ENCODE measurements at places on chromosomes 5 and 9.

DNA sequence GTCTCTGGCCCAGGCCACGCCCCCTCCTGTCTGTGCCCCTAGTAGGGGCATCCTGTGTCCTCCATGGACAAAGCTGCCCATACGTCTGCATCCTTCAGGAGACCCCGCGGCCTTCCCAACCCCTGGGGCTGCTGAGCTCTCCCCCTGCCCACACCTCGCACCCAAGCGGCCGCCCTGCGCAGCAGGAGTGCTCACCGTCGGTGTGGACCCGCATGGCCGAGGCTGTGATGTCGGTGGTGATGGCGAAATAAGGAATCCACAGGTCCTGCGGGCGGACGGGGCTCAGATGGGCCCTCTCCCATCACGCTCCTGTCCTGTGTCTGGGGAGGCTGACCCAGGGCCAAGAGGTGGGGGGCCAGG, 4.8 kb upstream of the NSMF start:
- DNase-seq, result no peak

GRCh38 chr5:172395483-172395882, 58.8 kb downstream of the SH3PXD2B start:
- DNase-seq, result no peak

- DNase-seq, result no peak
Observed at GRCh38 chr9:132135456-132135855, 26.4 kb upstream of the NTNG2 start.

DNA sequence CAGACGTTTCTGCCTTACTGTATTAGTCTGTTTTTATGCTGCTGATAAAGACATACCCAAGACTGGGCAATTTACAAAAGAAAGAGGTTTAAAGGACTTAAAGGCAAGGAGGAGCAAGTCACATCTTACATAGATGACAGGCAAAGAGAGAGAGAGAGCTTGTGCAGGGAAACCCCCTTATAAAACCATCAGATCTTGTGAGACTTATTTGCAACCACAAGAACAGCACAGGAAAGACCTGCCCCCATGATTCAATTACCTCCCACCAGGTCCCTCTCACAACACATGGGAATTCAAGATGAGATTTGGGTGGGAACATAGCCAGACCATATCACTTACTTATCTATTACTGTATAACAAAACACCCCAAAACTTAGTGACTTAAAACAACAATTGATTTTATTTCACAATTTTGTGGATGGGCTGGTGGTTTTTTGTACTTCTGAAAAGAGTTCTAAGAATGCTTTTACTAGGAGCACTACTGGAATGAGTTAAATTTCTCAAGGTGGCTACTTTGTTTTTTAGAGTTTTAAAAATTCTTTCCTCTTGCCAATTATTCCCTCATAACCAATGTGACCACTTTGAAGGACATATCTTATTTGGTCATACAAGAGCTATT, 10.3 kb downstream of the RUSC2 start:
- no peak for DNase-seq

GRCh38 chr5:116935561-116936162, 361.0 kb upstream of the SEMA6A start:
- DNase-seq, result no peak

- no peak for DNase-seq
Observed at GRCh38 chr9:38208206-38208901, 139.3 kb upstream of the SHB start.

- no peak for DNase-seq
Observed at GRCh38 chr5:154538492-154538891, 60.5 kb upstream of the HAND1 start.

DNA sequence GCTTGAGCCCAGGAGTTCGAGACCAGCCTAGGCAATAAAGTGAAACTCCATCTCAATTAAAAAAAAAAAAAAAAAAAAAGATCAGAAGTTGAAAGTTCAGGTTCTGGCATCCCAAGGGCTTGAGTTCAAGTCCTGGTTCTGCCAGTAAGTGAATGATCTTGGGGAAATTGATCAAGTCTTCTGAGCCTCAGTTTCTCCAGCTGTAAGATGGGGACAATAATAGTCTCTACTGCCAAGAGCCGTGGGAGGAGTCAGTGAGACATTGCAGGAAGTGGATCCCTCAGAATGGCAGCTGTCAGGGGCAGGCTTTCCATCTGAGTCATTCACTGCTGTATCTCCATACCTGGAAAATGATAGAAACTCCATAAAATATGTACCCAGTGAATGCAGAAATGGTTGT, 37.8 kb upstream of the FUBP3 start:
- DNase-seq, result no peak

DNA sequence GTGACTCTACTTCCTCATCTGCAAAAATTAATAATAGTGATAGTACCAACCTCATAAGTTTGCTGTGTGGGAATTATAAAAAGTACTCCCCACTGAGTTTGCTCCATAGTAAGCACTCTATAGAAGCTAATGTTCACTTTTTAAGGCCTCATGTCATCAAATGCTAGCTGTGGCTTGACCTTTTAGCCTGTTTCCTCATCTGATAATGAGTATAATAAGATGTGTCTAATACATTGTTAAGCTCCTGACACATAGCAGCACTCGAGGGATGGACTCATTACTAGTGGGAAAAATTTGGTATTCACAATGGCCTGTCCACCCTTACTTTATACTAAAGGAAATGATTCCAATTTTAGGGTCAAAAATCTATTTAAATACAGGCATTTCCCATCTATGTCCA, 26.1 kb upstream of the CAST start:
- DNase-seq, result no peak

DNA sequence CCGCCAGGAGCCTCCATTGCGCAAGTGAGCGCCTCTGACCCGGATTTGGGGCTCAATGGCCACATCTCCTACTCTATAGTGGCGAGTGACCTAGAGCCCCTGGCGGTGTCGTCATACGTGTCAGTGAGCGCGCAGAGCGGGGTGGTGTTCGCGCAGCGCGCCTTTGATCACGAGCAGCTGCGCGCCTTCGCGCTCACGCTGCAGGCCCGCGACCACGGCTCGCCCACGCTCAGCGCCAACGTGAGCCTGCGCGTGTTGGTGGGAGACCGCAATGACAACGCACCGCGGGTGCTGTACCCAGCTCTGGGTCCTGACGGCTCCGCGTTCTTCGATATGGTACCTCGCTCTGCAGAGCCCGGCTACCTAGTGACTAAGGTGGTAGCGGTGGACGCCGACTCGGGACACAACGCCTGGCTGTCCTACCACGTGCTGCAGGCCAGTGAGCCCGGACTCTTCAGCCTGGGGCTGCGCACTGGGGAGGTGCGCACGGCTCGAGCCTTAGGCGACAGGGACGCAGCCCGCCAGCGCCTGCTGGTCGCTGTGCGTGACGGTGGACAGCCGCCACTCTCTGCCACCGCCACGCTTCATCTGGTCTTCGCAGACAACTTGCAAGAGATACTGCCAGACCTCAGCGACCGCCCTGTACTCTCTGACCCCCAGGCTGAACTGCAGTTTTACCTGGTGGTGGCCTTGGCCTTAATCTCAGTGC, 1.9 kb downstream of the PCDHGB6 start:
- no peak for DNase-seq

- DNase-seq, result no peak
Observed at GRCh38 chr9:38007016-38007415, 62.0 kb downstream of the SHB start.

- DNase-seq, result peak; percentile 32
Observed at GRCh38 chr9:88387552-88388202, 567 bp upstream of the SPIN1 start.

GRCh38 chr9:116817762-116818161, 130.7 kb downstream of the TRIM32 start:
- no peak for DNase-seq

DNA sequence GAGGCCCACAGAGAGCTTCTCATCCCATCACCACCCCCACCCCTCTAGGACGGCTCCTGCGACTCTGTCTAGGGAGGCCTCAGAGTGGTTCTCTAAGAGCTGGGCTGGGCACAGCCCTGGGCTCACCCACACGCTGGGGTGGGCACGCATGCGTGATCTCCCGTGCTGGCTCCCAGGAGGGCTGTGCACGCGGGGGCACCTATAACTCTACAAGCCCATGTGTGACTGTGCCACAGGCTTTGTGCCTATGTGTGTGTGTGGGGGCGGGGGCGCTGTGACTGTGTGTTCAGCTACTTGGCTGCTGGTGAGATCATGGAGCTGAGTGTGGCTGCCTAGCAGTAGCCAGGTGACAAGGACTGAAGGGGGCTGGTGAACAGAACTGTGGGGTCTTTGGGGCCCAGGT, 32.2 kb downstream of the NDUFA8 start:
- no peak for DNase-seq

DNA sequence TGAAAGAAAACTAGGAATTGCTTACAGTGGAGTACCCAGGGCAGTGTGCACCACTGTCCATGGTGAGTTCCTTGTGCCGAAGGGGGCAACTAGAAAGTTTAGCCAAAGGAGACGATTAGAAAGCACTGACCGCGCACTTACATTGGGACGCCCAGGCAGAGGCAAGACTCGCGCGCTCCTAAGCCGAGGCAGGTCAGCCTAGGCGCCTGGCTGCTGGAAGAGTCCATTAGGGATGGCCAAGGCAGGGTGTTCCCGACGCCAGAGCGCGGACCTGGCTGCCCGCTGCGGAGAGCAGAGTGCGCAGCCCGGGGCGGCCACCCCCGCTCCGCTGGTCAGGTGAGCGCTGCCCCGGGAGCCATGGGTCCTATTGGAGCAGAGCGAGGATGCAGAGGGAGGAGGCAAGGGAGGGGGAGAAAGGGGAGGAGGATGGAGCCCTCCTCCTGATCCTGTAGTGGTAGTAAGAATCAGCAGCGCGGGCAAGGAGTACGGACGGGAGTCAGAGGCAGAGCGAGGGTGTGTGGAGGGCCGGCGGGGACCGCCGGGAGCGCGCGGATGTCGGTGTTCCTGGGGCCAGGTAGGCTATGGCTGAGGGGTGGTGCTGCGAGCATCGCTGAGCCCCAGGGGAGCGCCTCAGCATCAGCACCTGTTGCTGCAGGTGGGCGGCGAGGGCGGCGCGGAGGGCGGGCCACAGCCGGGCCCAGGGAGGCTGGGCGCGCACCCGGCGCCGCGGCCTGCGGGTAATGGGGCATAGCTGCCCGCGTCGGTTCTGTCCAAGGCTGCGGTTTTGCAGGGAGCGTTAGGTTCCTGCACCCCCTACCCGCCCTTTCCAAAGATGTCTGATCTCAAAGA, at the start of gene ADGRV1:
Gene ADGRV1, plus strand, starts transcription at position 454 of the 849 bp plus-strand sequence. Its CDS starts 99 bp downstream, at position 553.
- DNase-seq, result no peak

GRCh38 chr9:296411-296810, 81.7 kb downstream of the DOCK8 start:
- no peak for DNase-seq

GRCh38 chr5:36928947-36929346, 52.4 kb downstream of the NIPBL start:
- no peak for DNase-seq

GRCh38 chr5:19498852-19499251, 489.1 kb downstream of the CDH18 start:
- no peak for DNase-seq

DNA sequence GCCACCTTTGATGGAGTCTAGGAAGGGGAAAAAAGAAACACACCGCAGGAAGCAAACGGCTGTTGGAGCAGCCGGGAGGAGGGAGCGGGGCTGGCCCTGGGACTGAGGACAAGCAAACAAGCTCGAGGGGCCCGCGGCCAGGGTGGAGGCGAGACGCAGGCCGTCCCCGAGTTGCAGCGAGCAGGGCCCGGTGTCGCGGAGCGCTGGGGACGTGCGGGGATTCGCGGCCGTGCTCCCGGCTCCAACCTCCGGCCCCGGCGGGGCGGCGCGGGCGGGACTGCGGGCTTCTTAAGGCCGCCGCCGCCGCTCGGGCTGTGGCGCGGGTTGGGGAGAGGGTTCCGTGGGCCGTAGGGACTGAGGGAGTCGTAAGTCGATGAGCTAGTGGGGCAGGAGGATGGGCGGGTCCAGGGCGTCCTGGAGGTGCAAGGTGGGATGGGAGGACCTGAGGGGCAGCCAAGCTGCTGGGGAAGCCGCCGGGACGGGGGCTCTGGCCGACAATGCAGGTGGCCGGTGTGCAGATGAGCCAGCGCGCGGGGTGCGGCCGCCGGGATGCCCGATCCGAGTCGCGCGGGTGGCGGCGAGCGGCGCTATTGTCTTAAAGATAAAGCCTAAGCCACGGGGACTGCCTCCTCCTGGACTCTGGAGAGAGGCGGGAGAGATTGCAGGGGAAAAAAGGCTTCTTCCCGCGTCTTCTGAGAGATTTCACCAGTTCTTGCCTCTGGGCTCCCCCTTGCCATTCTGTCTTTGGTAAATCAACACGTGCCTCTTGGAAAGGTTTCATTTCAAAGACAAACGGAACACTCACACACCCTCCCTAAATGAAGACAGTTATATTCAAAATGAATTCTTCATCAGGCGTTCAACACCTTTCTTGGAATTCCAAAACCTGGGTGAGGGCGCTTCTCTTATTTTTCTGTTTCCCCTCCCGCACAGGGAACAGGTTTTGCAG, 1.6 kb upstream of the HAPLN1 start:
- no peak for DNase-seq

GRCh38 chr5:33690374-33691135, 201.2 kb downstream of the ADAMTS12 start:
- DNase-seq, result no peak

- DNase-seq, result no peak
Observed at GRCh38 chr5:34886392-34887119, 28.7 kb downstream of the RAD1 start.

GRCh38 chr5:378301-378891, 56.9 kb downstream of the AHRR start:
- no peak for DNase-seq

DNA sequence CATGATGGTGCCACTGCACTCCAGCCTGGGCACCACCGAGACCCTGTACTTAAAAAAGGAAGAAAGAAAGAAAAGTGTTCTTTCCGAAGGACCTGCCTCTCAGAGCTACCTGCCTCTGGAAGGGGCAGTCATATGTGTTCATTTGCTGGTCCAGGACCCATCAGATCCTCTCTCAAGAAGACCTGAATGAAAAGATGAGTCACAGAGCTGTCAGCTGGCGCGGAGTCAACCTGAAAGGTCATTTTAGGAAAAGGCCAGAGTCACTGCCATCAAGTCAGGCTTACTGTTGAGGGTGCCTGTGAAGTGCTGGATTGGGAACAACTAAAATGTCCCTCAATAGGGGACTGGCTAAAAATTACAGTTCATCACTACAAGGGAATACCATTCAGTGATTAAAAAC, 14.9 kb upstream of the HRH2 start:
- DNase-seq, result no peak

DNA sequence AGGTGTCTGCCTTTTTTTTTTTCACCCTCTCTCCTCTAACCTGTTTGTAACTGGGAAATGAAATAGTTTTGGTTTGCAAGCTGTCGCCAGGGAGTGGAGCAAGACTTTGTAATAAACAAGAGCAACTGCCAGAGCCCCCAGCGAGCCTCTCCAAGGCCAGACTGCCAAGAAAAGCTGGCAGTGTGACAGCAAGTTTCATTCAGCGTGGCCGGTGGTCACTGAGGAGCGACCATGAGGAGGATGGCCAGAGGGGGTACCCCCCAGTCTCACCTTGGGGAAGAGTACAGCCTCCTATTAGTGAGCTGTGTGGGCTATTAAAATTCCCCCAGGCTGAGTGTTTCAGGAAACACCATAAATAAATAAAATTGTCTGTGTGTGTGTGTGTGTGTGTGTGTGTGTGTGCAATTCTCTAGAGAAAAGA, 49.9 kb downstream of the ZFAND5 start:
- DNase-seq, result no peak

- DNase-seq, result no peak
Observed at GRCh38 chr5:74517700-74518099, 122.8 kb downstream of the ENC1 start.
